Stimulated activated CD4-positive, alpha-beta T cell treated with anti-CD3 and anti-CD28 coated beads, Interleukin-1b, Interleukin-23, amount 100 ng/mL, for 48 hours (primary cell): ENCODE measurements at places on chromosomes 13 and 19.
A peak's percentile ranks its signal among the peaks of the same experiment; 100 is the strongest.

- DNase-seq, result no peak
Observed at GRCh38 chr13:112003396-112003795, 63.6 kb upstream of the SOX1 start.

DNA sequence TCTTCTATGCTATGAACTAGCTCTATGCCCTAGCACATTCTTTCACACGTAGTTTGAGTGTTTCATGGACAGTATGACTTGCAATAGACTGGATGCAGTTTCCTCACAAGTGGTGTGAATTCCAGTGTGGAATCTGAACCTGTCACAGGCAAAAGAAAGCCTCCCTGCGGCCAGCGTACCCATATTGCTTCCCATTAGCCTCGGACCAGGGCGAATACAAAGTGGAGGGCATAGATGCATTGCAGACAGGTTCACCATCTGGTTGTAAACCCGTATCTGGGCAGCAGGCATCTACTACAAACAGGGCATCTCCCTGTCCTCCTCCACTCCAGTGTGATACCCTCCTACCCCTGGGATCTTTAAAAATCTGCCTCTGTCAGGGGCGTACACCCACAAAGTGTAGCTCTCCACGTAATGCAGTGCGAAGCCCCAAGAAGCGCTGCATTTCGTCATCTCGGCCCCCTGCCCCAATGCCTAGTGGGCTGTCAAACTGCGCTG lies 1.4 kb upstream of the CIC start:
- DNase-seq, result no peak

GRCh38 chr19:7883105-7883504 lies 5.2 kb upstream of the LRRC8E start:
- DNase-seq, result no peak

- DNase-seq, result no peak
Observed at GRCh38 chr13:66036024-66036614, 1194.0 kb downstream of the PCDH9 start.

DNA sequence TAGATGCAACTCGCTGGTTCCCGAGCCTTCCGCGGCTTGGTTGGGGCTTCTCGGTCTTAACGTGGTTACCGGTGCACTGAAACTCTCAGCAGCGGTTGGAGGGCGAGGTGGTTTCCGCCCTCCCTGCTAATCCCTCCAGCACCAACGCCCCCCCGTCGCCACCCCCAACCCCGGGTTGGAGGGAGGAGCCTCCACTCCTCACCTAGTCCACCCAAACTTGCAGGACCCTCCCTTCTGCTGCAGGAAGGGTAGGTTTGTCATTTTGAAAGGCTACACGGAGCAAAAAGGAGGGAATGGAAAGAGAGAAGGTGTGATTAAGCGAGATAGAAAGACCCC lies 465.0 kb downstream of the ITGBL1 start:
- DNase-seq, result no peak

GRCh38 chr13:34124666-34125306 lies 306.8 kb downstream of the RFC3 start:
- DNase-seq, result no peak

DNA sequence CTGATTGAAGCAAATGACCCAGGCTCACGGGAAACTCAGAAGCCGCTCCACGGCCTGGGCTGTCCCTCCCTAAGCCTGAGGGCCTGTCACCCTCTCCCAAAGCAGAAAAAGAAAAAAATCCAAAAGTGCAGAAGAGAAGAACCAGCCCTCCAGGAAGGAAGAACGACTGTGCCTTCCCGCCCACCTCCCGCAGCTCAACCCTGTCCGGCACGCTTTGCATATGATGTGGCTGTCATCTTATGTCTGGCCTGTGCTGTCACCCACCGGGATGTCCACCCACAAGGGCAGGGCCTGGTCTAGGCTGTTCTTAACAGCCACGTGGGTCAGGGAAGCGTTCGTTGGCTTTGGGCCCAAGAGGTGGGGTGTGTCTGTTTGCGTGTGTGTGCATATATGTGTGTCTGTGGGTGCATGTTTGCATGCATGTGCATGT lies 13.7 kb downstream of the ZBTB7A start:
- no peak for DNase-seq

- no peak for DNase-seq
Observed at GRCh38 chr19:38389101-38389925, 816 bp downstream of the SPRED3 start.

DNA sequence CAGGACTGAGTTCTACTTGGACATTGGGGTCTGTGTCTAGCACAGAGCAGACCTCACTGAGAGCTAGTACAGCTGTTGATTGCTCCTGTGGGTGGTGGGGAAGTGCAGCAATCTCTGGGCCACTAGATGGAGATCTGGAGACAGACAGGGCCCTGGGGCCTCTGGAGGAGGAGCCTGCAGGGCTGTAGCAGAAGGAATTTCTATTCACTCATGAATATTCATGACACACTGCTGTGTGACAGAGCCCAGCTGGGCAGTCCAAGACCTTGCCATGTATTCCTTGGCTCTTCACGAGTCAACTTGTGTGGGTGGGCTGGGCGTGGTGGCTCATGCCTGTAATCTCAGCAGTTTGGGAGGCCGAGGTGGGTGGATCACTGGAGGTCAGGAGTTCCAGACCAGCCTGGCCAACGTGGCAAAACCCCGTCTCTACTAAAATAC lies 37.5 kb downstream of the SUGP2 start:
- DNase-seq, result peak; percentile 13

DNA sequence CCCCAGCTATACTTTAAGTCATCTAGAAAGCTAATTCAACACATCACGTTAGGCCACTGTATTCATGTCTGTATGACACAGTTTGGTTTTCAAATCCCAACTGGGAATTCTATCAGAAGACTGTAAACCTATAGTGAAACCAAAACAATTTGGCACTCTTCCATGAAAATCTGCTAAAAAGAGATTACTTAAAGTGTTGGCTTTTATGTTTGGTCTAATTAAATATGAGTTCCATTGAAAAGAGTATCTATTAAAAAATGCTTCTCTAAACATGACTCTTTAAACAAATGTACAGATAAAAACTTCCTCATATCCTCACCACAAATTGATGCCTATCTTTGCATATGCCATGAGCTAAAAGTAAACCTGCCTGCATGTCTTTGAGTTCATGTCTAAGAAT lies 25.4 kb downstream of the PCDH9 start:
- no peak for DNase-seq

GRCh38 chr19:51274049-51274770 lies 23.3 kb downstream of the SIGLECL1 start:
- no peak for DNase-seq

GRCh38 chr19:42037649-42038048 lies 32.4 kb downstream of the GRIK5 start:
- DNase-seq, result no peak

GRCh38 chr13:46166947-46167610 lies 14.9 kb downstream of the LCP1 start:
- no peak for DNase-seq

DNA sequence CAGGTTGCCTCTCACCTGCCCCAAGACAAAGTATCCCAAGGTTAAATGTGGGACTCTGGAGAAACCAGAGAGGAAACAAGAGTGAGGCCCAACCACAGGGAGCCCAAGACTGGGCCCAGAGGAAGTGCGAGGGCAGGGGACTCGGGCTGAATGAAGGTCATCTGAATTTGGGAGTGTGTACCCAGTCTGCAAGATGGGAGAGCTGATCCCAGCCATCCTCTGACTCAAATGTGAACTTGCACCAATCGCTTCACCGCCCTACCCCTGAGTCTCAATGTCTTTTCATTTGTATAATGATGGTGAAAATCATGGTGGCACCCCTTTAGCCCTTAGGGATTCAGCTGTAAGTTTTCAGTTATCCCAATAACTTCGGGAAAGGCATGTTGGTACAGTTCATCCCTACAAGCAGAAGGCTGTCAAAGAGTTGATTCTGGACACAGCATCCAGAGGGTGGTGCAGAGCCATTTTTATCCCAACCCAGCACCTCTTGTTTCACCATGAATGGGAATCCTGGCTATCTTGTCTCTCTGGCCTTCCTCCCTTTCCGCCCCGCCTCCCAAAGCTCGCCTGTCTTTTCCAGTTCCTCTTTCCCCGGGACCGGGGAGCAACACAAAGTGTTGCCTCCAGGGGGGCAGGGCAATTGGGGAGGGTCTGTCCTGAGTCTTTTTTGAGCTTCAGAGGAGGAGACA lies 123.4 kb downstream of the NUFIP1 start:
- no peak for DNase-seq

- no peak for DNase-seq
Observed at GRCh38 chr13:39023761-39024160, 14.1 kb downstream of the PROSER1 start.

DNA sequence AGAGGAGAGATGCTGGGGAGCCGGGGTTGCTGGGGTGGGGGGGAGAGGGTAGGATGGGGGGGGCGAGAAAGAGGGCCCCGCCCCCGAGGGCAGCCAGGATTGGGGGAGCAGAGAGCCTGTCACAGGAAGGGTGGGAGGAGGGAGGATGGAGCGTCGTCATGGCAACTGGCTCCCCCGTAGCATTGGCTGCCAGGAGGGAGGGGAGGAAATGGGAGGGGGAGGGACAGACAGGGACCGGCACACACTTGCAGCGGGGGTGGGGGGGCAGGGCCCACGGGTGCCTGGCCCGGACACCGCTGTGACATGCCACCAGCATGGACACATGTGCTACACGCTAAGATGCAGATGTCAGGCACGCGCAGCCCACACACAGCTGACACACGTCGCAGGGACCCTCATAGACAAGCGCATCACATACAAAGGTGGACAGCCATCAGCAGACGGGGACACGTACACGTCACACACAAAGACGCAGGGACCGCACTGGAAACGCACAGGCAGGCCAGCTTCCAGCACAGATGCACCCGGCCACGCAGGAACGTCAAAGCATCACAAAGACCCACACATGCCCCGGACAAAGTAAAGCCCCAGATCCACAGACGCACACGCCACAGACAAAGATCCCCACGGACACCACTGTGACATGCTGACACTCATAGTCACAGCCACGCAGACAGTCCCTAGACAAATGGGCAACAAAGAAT lies at the start of gene LMTK3:
Gene LMTK3 (minus strand): TSS at position 36 of the 704 bp plus-strand sequence. CDS start 259 bp downstream, outside the sequence.
- peak; percentile 79 for DNase-seq

GRCh38 chr13:49503951-49504350 lies 8.2 kb downstream of the PHF11 start:
- DNase-seq, result no peak

- DNase-seq, result peak; percentile 82
Observed at GRCh38 chr19:13099073-13099999, 3.3 kb downstream of the LYL1 start.

DNA sequence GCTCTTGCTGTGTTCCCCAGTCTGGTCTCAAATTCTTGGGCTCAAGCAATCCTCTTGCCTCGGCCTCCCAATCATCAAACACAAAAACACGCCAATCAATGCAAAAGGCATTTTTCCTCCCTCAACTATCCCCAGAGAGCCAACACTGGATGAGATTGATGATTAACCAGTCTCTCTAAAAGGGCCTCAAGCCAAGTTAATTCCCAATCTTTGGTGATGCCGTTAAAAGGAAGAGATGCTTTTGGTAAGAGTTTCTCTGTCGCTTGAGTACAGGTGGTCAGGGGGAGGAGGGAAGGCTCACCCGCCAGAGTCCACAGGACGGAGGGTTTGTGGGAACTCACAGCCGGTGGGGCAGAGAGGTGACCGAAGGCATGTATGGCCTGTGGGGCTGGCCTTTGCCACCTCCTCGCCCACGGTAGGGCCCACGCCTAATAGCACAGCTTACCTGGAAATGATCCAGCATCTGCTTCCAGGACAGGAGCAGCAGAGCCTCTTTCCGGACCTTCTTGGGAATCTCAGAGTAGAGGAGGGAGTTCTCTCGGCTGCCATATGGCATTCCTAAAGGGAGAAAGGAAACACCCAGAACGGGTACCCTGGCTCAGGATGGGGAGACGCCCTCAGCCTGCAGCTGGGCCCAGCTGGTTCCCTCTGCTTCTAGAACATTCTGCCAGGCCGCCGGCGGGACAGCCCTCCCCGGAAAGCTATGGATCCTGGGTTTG lies 18.1 kb downstream of the DPP9 start:
- no peak for DNase-seq
